Inflammatory macrophage treated with lipopolysaccharide for 4 hours (primary cell): ENCODE measurements at places on chromosomes 6 and 20.
A peak's percentile ranks its signal among the peaks of the same experiment; 100 is the strongest.

GRCh38 chr6:131199568-131200272, 64.5 kb downstream of the AKAP7 start:
- peak; percentile 28 for DNase-seq

DNA sequence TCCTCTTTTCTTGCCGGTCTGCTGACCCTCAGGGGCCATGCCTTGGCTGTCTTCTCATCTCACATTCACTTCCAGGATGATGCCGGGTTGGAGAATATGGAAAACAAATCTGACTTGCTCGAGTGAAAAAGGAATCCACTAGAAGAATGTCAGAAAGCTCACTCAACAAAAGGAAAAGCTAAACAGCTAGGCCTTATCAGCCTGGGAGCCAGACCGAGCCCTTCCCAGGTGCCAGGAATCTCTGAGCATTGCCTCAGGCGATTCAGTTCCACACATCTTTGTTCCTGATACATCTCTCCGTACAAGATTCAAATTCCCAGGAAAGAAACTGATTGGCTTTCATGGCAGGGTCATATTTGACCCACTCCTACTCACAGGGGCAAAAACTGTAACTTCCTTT, 9.2 kb upstream of the OSER1 start:
- DNase-seq = no peak

GRCh38 chr20:54040531-54040930, 29.9 kb downstream of the BCAS1 start:
- no peak for DNase-seq

GRCh38 chr6:137765059-137765458, 102.0 kb upstream of the TNFAIP3 start:
- DNase-seq = peak; percentile 51

GRCh38 chr6:107674995-107675738, 148.9 kb downstream of the SCML4 start:
- DNase-seq = peak; percentile 82

GRCh38 chr6:116385459-116385802, 14.7 kb downstream of the DSE start:
- peak; percentile 90 for DNase-seq

DNA sequence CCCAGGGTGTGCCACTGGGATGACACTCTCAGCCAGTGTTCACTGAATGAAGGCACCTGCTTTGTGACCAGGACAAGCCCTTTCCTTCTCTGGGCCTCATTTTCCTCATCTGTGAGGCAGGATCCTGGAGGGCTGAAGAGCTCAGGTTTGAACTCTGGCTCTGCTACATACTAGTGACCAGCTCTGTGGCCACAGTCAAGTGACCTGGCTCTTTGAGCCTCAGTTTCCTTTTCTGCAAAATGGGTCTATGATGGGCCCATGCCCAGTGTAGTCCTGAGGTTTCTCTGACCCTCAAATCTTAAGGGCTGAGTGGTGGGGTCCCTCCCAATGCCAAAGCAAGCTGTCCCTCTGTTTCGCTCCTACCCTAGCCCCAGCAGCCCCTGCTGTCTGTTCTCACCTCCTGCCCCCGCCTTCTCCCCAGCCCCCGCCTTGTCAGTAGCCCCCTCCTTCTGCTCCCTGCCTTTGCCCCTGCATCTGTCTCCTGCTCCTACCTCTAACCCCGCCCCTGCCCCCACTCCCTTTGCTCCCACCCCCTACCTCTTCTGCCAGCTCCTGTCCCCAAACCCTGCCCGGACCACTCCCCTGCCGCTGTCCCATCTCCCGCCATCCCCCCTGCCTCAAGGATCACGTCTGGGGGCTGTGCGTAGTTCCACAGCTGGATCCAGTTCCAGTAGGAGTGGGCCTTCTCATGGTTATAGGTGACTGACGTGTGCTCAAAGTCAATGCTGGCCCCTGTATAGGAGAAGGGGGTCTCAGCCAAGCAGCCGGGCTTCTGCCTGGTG, 17.0 kb downstream of the SUN5 start:
- no peak for DNase-seq

- no peak for DNase-seq
These were observed 380.3 kb downstream of the PREX1 start for GRCh38 chr20:48447456-48447855.

GRCh38 chr6:35473075-35473849, 5.1 kb downstream of the RPL10A start:
- no peak for DNase-seq

- DNase-seq = peak; percentile 96
These were observed at the start of gene PSMB1 for GRCh38 chr6:170552765-170553533. Gene PSMB1, minus strand, starts transcription at chr6:170553307. Its CDS starts 65 bp downstream, at chr6:170553242.

- peak; percentile 15 for DNase-seq
These were observed 162.0 kb upstream of the SOX4 start for GRCh38 chr6:21431526-21431925.

- no peak for DNase-seq
These were observed 48.7 kb upstream of the ERVFRD-1 start for GRCh38 chr6:11160199-11160598.

- DNase-seq = no peak
These were observed 30.8 kb upstream of the PPP1R3G start for GRCh38 chr6:5054245-5054873.

GRCh38 chr20:38180781-38181180, 15.7 kb upstream of the TGM2 start:
- DNase-seq = no peak

- no peak for DNase-seq
These were observed 159.8 kb upstream of the SALL4 start for GRCh38 chr20:51961964-51962761.

GRCh38 chr20:57809149-57809548, 99.3 kb upstream of the PMEPA1 start:
- no peak for DNase-seq

- DNase-seq = no peak
These were observed 13.7 kb downstream of the UQCC2 start for GRCh38 chr6:33697845-33698244.

DNA sequence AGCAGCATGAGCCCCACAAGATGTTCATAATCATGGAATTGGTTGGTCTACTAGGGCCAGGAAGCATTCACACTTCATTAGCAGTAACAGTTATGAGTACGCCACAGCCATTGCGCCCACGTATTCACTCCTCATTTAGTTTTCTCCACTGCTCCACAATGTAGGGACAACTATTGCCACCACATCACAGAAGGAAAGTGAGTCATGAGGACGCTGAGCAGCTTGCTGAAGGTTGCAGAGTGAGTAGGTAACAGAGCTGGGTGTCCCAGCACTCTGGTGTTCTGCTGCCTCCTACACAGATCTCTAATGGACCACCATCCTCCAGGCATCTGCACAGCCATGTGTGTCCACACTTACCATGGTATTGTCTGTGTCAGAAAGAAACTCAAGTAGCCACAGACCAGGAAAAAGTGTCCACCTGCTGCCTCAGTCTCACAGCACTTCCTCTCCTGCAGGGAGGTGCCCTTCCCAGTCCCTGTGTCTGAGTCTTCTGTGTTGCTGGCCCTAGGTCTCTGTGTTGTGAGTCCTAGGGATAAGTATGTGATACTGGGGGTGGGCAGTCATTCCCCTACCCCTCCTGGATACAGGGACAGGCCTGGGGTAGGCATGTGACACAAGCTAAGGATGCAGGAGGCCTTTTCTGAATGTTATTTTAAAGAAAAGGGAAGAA, 103.9 kb downstream of the TTLL2 start:
- no peak for DNase-seq

DNA sequence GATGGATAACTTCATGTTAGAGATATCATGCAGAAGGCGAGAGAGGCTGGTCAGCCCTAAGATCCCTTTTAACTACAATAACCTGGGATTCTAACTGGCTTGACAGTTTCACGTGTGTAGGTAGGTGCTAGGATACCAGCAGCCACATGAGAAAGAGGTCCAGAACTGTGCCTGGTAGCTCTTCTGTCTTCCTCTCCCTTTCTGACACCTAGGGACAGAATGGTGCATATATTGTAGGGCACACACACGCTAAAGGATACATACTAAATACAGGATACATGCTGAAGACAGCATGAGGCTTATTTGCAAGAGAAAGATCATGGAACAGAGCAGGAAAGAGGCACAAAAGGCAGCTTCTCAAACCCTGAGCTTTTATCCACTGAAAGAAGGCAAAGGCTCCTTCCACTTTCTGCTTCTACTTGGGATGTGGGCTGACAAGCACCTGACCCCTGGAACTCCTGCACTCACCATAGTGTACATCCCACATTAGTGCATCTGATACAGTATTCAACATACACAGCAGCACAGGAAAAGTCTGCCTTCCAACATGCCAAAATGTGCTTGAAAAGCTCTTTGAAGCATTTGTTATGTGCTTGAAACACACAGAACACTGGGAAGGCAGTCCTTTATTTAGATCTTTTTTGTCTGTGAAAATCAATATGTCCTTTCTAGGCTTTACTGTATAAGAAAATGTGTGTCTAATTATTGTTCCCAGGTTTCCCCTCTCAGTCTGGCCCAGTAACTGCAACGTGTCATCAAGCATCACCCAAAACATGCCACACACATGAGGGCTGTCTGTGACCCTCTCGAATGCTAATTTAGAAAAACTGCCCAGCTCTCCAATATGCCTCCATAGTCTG, 3.2 kb downstream of the SLC22A23 start:
- no peak for DNase-seq

- no peak for DNase-seq
These were observed 486 bp downstream of the FKBP1A start for GRCh38 chr20:1392443-1392692.

GRCh38 chr20:3748073-3748472, 15.6 kb downstream of the HSPA12B start:
- no peak for DNase-seq

DNA sequence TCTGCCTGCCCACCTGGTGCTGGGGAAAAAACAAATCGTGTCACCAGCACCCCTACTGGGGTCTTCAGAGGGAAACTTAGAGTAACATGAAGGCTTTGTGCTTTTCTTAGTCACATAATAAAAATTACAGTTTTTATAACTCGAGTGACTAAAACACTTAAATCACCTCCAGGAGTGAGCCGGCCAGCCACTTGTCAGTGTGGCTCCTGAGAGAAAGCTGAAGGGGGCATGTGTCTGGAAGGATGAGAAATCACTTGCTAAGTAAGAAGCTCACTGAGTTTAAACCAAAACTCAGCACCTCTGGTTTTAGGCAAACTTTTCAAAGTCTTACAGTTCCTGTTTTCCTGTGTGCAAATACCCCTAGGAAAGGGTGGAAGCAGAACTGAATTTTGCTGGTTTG, 372.2 kb downstream of the CDH26 start:
- no peak for DNase-seq

DNA sequence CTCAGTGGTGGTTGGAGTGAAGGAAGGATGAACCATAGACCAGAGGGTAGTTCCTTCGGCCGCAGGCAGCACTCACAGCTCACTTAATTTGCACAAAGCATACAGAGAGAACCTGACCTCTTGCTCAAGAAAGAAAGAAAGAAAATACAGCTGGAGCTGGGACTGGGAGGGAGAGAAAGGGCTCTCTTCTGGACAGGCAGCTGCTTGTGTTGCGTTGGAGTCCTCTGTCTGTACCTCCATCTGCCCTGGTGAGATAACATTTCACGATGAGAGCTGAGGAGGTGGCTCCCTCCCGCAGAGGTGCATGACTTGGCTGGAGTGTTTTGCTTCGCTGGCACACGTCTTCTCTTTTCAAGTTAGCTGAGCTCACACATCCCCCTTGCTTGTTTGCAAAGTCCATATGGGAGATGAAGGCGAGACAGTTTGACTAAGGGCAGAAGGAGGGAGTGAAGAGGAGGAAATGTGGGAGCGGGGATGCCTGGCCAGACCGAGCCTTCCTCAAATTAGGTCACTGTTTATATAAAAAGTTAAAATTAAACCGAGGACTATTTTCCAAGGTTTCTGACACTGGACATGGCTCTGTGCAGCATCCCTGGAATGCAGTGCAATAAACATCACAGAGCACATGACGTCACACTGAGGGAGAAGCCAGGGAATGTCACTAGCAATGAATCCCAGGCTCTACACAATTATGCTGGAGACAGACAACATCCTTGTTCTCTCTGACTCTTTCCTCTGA, 359.4 kb downstream of the CD83 start:
- DNase-seq = no peak

GRCh38 chr20:63766695-63767426, 27.3 kb downstream of the SLC2A4RG start:
- DNase-seq = no peak

GRCh38 chr20:8854571-8854970, 214.3 kb upstream of the PLCB4 start:
- no peak for DNase-seq

GRCh38 chr20:44959082-44959637, 1.0 kb downstream of the TOMM34 start:
- peak; percentile 59 for DNase-seq

DNA sequence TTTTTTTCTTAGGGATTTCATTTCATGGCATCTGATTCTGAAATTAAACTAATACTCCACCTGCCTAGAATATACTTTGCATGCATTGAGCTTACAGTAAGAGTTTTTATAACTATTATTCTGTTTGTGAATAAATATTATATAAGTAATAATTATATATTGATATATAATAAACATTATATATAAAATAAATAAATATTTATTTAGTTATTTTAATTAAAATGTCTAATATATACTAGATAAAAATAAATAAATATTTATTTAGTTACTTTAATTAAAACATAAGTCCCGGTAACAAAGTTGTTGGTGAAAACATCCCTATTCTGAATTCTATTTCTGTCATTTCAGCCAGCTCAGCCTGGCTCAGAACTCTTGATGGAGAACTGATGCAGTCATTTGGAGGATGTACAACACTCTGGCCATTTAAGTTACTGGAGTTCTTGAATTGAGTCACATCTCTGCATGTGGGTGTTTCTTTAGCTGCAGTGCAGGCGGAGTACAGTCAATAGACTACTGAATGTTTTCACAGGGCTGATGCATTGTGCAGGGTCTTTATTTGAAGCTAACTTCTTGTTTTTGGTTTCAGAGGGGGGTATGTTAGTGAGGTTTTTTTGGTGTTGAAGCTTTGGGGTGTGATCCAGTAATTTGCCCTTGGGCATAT, 508.9 kb upstream of the ADGRB3 start:
- DNase-seq = no peak

GRCh38 chr6:38269461-38270172, 370.1 kb downstream of the BTBD9 start:
- DNase-seq = no peak

DNA sequence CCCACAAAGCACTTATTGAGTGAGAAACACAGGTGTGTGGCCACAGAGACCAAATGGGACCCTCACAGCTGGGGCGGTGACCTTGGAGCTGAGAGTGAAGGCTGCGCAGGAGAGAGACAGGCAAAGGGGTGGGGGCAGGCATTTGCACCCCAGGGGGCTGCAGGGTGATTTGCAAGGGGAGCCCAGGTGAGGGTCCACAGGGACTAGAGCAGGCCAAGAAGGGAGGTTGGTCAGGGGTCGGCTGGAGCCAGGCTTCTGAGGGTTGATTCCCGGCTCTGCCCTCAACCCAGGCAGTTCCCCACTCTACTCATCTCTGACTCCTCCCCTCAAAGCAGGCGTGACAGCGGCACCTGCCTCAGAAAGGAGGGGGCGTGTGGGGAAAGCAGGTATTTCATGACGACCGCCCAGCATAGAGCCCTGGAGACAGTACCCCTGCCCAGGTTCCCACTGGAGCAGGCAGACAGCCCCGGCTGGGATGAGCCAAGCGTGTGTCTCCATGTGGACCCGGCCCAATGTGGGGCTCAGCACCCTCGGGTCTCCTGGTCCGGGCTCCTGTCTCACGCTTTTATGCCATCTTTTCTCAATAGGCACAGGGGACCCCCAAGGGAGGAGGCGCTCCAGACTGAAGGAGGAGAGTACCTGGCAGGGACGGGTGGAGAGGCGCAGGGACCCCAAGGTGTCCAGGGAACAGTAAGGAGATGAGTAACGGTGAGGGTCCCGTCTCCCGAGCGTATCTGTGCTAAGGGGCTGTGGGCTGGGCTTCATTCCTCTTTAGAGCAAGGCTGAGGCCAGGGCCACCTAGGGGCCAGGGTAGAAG, 3.1 kb upstream of the MRGBP start:
- DNase-seq = no peak

- DNase-seq = peak; percentile 58
These were observed 173.4 kb downstream of the PLCB1 start for GRCh38 chr20:8305449-8305978.
